ENCODE measurements at places on chromosomes 11 and 22.

DNA sequence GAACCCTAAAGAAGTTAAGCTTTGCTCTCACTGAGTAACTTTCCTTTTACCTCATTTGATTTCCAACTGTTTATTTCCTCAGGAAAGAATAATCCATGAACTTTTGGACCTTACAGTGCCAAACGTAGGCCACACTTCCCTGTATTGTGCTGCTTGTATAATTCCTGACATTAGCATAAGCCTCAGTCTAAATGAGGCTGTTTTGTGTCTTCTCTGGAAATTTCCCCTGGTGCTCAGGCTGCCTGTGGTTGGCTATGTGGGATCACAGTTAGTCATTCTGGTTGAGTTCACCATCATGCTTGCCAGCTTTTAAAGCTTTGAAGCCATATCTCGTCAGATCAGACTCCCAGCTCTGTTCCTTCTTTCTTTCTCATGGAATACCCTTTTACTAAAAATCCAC is 107.0 kb downstream of the FAM76B start:
- DNase-seq = no peak

DNA sequence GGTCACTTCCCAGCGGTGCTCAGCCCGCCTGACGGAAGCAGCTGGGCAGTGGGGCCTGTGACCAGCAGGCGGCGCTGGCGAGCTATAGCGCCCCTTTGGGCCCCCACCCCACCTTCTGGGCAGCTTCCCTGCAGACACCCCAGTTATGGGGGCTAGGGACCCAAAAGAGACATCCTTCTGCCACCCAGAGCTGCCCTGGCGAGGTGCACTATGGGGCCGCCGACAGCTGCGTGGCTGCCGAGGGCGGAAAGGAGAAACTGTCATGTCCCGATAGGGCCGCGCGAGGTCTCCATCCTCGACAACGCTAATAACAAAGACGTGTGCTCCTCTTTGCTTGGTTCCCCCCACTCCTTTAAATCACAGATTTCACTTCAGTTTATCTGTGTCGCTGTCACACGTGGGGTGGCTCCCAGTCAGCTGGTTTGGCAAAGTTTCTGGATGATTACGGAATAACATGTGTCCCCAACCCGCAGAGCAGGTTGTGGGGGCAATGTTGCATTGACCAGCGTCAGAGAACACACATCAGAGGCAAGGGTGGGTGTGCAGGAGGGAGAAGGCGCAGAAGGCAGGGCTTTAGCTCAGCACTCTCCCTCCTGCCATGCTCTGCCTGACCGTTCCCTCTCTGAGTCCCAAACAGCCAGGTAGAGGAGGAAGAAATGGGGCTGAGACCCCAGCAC is 673 bp upstream of the MYO7A start:
- DNase-seq = peak; percentile 43

- no peak for DNase-seq
Observed at GRCh38 chr11:15748132-15748531, 608.2 kb downstream of the SOX6 start.

DNA sequence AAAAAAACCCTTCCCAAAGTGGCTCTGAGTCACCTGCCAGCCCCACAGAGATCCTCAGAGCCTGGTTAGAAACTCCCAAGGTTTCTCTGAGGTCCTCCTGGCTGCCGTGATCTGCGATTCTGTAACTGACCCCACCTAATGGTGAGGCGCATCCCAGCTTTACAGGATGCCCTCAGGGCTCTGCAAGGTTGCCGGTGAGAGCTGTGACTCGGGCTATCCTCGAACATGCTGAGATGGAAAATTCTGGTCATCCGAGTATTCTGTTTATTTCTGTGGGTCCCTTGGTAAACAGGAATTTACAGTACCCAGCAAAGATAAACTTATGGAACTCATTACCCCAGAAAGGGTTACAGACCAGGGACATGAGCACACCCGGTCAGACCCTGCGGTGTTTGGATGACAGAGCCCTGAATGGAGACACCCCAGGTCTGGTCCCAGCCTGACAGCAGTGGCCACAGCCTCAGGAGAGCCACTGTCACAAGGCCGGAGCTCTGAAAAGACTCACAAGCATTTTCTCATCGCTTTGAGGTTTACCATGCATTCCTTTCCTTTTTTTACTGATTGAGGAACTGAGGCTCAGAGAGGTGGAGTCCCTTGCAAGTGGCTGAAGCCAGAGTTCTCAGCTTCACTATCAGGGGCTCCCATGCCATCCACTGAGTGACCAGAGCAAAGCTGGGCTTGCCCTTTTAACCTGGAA is 22.2 kb downstream of the LIF start:
- DNase-seq = no peak

- no peak for DNase-seq
Observed at GRCh38 chr11:976431-977160, 50.9 kb downstream of the AP2A2 start.
